ENCODE measurements at places on chromosomes 12 and 14. TPM values are rescaled to one million over a fixed set of nuclear protein-coding genes. Genes with fewer than 3 reads are reported as not detected.

- DNase-seq, result no peak
- H3K27ac ChIP-seq, result no peak overlapping the region
- no peaks in the 10 kb centered on the region for H3K27me3 ChIP-seq
- H3K4me1 ChIP-seq, result no peaks in the 10 kb centered on the region
Observed at GRCh38 chr12:22431693-22432251, 97.3 kb upstream of the ST8SIA1 start.

DNA sequence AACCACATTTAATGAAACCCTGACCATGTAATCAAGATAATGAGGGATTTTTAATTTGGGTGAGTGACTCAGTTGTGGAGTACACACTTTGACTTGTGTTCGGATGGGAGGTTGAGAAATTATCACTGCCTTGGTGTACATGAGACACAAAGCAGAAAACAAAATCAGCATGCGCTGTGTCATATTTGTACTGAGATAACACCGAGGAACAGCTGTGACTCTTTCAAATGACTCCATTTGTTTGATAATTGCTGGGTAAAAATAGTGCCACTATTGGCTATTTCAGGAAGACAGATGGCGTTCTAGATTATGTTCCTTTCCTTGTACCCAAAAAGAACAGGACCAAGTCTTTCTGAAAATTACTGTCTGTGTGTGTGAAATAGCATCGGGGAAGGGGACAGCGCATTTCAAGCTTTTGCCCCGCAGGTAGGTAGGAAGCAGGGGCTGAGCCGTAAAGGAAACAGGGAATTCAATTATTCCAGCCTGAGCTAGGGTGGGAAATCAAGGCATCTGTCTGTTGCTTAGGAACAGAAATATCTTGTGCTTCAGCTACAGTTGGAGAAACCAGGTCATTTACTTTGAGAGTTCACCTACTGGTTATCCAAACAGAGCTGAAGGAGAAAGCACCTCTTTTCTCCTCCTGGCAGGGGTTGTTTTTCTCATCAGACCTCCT lies 114.3 kb downstream of the SNAPC1 start:
- DNase-seq, result no peak
- H3K36me3 ChIP-seq, result no peaks in the 10 kb centered on the region
- H3K27ac ChIP-seq, result no peak overlapping the region
- peaks cover 3% of the 10 kb centered on the region for H3K27me3 ChIP-seq
- H3K4me3 ChIP-seq, result no peak overlapping the region
- H3K4me1 ChIP-seq, result no peaks in the 10 kb centered on the region

- no peaks in the 10 kb centered on the region for H3K27me3 ChIP-seq
- no peak overlapping the region for H3K4me3 ChIP-seq
- H3K27ac ChIP-seq, result peak overlapping the region; percentile 100
- no peaks in the 10 kb centered on the region for H3K36me3 ChIP-seq
- peaks cover 52% of the 10 kb centered on the region for H3K4me1 ChIP-seq
Observed at GRCh38 chr12:76018111-76018510, 13.5 kb downstream of the PHLDA1 start.

DNA sequence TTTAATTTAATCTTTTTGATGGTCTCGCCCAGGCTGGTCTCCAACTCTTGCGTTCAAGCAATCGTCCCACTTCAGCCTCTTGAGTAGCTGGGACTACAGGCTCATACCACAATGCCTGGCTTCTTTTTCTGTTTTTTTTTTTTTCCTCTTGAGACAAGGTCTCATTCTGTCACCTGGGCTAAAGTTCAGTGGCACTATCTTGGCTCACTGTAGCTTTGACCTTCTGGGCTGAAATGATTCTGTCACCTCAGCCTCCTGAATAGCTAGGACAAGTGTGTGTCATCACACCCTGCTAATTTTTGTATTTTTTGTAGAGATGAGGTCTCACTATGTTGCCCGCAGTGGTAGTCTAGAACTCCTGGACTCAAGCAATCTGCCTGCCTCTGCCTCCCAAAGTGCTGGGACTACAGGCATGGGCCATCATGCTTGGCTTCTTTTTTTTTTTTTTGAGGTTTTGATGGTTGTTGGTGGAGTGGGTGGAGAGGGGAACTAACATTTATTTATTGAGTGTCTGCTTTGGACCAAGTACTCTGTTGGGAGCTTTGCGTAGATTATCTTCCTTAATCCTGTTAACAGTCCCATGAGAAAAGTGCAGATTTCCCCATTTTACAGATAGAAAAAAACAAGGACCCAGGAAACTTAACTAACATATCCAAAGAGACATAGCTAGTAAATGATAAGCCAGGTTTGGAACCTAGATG lies 102.0 kb downstream of the DIP2B start:
- DNase-seq, result no peak
- H3K27me3 ChIP-seq, result no peaks in the 10 kb centered on the region
- H3K36me3 ChIP-seq, result no peaks in the 10 kb centered on the region
- H3K4me3 ChIP-seq, result no peak overlapping the region

- no peaks in the 10 kb centered on the region for H3K27me3 ChIP-seq
- no peaks in the 10 kb centered on the region for H3K4me1 ChIP-seq
- H3K27ac ChIP-seq, result no peak overlapping the region
Observed at GRCh38 chr12:125487336-125487735, 422.1 kb downstream of the AACS start.

DNA sequence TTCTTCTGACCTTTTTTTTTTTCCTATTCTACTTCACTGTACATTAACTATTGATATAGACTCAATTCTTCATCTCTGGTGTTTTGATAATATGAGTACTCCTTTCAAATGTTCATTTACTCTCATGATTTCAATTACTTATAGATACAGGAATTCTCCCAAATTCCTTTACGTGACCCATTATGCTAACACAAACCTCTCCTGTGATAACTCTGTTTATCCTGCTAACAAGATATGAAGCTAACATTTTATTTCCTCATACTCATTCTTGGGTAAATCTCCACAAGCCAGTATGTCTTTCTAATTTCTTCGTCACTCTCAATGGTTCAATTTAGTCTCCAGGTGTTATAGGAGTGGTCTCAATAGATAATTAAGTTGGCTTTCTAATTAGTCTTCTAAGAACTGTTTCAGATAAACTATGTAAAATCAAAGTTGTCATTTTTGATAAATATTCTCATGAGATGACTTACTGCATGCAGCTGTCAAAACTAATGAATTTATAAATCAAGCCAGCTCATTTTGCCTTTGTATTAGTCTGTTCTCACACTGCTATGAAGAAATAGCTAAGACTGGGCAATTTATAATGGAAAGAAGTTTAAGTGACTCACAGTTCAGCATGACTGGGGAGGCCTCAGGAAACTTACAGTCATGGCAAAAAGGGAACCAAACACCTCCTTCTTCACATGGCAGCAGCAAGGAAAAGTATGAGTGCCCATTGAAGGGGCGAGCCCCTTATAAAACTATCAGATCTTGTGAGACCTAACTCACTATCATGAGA lies 130.6 kb upstream of the MYF6 start:
- no peak for DNase-seq
- H3K4me1 ChIP-seq, result no peaks in the 10 kb centered on the region
- H3K36me3 ChIP-seq, result no peaks in the 10 kb centered on the region

- no peak overlapping the region for H3K4me3 ChIP-seq
- no peaks in the 10 kb centered on the region for H3K27me3 ChIP-seq
- H3K27ac ChIP-seq, result no peak overlapping the region
- DNase-seq, result no peak
- no peaks in the 10 kb centered on the region for H3K4me1 ChIP-seq
Observed at GRCh38 chr14:50354527-50354926, 42.2 kb downstream of the CDKL1 start.

DNA sequence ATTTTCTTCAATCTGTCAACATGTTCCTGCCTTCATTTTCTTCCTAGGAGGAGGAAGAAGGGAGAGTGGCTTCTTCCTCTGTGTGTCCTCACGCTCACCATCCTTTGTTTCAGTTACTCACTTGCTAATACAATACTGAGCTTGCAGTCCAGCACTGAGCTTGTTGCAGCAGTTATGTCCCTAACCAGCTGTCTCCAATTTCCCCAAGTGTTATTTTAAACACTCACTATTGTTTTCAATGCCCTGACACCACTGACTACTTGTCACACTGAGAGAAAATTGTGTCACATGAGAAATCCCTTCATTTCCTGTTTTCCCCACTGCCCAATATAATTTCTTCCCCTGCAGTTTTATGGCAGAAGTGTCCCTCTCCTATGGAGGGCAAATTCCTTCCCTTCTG lies 53.4 kb downstream of the HSD17B6 start:
- H3K4me1 ChIP-seq, result no peaks in the 10 kb centered on the region
- H3K27me3 ChIP-seq, result no peaks in the 10 kb centered on the region
- no peak for DNase-seq

- peaks cover 14% of the 10 kb centered on the region for H3K4me1 ChIP-seq
- H3K4me3 ChIP-seq, result no peak overlapping the region
- DNase-seq, result no peak
- H3K36me3 ChIP-seq, result no peaks in the 10 kb centered on the region
- H3K27me3 ChIP-seq, result no peaks in the 10 kb centered on the region
Observed at GRCh38 chr12:116710370-116711150, 27.3 kb downstream of the SPRING1 start.

DNA sequence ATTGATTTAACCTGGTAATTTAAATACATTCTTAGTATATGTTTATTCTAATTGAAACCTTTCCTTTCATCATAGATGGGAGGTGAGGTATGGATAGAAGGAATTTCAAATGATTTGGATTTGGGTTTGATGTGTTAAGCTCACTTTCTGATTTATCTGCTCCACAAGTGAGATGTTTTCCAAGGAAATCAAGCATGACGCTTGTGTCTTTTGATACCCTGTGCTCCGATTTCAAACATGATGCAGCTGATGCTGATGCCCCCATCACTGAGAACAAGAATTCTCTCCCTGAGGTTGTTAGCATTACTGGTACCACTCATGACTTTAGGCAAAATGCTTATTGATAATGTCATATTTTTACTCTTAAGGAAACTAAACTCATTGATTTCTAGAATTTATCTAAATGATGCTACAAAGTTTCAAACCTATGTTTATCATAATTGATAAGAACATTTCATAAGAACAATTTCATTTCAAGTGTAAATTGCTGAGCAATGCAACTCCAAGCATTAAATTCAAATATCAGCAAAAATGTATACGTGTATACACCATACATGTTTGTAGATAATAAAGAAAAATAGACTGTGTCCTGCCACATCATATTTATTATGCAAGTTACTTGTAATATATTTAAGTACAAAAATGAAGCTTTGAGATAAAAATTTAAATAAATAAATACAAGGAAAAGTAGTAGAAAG lies 75.5 kb upstream of the LRIG3 start:
- DNase-seq, result no peak
- H3K27ac ChIP-seq, result no peak overlapping the region
- H3K27me3 ChIP-seq, result no peaks in the 10 kb centered on the region

- no peak overlapping the region for H3K4me3 ChIP-seq
- H3K36me3 ChIP-seq, result no peaks in the 10 kb centered on the region
- H3K27me3 ChIP-seq, result no peaks in the 10 kb centered on the region
- no peak for DNase-seq
- no peak overlapping the region for H3K27ac ChIP-seq
Observed at GRCh38 chr12:19115285-19115684, 14.2 kb upstream of the PLEKHA5 start.

GRCh38 chr12:124727922-124728321 lies 135.7 kb downstream of the SCARB1 start:
- no peaks in the 10 kb centered on the region for H3K36me3 ChIP-seq
- H3K4me1 ChIP-seq, result peaks cover 49% of the 10 kb centered on the region
- no peak for DNase-seq
- no peak overlapping the region for H3K4me3 ChIP-seq
- no peaks in the 10 kb centered on the region for H3K27me3 ChIP-seq

DNA sequence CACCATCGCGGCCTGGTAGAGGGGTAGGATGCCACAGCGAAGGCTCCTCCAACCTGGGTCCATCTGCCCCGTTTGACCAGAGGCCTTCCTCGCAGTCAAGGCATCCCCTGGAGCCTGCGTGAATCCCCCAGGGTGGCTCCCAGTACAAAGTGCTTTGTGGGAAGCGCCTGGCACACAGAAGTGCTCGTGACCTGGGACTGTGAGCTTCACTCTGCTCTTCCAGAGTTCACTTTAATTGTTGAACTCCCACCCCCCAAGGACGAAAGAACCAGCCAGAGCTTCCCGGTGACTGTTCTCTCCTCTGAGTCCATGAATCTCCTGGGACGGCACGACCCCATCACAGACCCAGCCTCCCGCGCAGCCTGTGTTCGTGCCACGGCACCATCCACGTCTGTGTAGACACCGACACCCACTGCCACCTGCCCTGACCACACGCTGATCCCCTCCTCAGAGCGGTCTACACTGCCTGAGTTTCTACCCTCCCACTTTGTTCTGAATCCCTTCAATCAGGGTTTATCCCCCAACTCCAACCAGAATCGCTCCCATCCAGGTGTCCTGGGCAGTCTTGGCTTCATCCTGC lies 15.9 kb downstream of the P2RX2 start:
- H3K27me3 ChIP-seq, result no peaks in the 10 kb centered on the region
- no peak overlapping the region for H3K27ac ChIP-seq
- no peak overlapping the region for H3K4me3 ChIP-seq
- no peak for DNase-seq
- H3K36me3 ChIP-seq, result peaks cover 11% of the 10 kb centered on the region

DNA sequence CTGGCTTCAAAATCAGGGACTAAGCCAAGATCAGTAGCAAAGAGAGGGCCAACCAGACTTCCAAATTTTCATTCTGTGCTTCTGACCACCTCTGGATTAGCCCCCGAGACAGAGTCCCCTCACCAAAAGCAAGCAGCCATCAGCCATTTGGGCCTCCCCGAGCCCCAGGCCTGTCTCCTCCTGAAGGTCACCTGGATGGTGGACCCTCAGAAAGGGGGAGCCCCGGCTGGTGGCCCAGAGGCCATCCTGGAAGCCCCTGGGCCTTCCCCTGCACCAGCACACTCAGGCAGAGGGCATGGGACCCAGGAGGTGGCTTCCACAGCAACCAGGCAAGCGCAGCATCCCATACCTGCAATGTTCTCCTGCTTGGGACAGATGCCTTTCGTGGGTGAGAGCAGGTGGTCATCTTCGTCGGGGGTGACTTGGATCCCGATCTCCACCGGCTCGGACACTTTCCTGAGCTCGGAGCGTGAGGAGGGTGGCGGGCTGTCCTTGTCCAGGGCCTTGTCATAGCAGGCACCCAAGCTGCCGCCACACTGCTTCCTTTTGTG lies 14.8 kb downstream of the BCL11B start:
- DNase-seq, result no peak
- H3K27me3 ChIP-seq, result no peaks in the 10 kb centered on the region
- H3K4me1 ChIP-seq, result no peaks in the 10 kb centered on the region

GRCh38 chr12:48532601-48533000 lies 7.2 kb downstream of the OR8S1 start:
- no peak overlapping the region for H3K27ac ChIP-seq
- H3K27me3 ChIP-seq, result no peaks in the 10 kb centered on the region
- no peak for DNase-seq
- no peak overlapping the region for H3K4me3 ChIP-seq
- H3K36me3 ChIP-seq, result no peaks in the 10 kb centered on the region

BIN2 gene
- 0.39 TPM for total RNA-seq

AMIGO2 gene
- 21.8 TPM for total RNA-seq

PHLDA1 gene
- 159 TPM for total RNA-seq

C12orf54 gene
- total RNA-seq, result not detected

SLC25A21 gene
- total RNA-seq, result 2.1 TPM

ENDOU gene
- total RNA-seq, result not detected

CLEC14A gene
- 0.10 TPM for total RNA-seq

STAB2 gene
- not detected for total RNA-seq

NINJ2 gene
- total RNA-seq, result 1.9 TPM

PTPRO gene
- not detected for total RNA-seq

CATSPERB gene
- not detected for total RNA-seq

TAS2R46 gene
- 0.46 TPM for total RNA-seq

GPR84 gene
- not detected for total RNA-seq

GZMH gene
- not detected for total RNA-seq

ALG10B gene
- total RNA-seq, result 7.2 TPM

Data from Panc1 (cell line).